ENCODE measurements at places on chromosomes 7 and 10.

- DNase-seq: no peak
These were observed 994.4 kb upstream of the LRRTM3 start for GRCh38 chr10:65931291-65932070.

GRCh38 chr7:131501422-131501821 lies 55.0 kb downstream of the PODXL start:
- DNase-seq: no peak

- DNase-seq: peak; percentile 95
These were observed 101.7 kb upstream of the SVIL start for GRCh38 chr10:29736366-29737073.

DNA sequence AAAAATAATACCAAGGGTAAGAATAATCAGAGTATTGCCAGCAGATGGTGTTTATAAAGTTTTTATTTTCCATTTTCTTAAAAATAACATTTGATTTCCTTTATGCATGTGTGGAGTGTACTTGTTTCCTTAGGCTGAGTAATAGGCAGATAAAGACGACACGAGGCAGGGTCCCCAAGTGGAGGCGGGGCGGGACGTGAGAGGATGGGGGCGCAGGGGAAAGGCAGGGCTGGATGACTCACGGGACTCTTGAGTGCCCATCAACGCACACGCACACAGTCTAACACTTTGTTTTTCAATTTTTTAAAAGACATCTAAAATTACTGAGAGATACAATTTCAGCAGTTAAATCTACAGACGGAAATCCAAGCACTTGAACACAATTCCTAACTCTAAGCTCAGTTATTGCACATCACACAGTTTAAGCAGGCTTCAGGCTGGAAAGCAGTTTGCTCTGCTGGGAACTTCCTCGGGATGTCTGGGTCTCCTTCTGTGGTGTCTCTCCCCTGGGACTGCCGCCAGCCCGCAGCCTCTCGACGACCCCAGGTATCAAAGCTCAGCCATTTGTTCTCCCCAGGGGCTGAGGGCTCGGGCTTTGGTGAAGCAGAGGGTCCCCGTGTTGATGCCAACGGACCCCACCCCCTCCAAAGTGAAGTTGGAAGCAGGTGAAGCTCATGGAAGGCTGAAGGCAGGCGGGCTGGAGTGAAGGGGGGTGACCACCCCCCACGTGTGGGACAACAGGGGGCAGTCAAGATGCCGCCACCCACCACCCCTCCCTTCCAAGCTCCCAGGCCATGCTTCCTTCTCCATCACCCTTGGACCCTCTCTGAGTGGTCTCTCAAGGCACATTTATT lies 29.1 kb downstream of the SPOCK2 start:
- DNase-seq: no peak

- DNase-seq: no peak
These were observed 228.0 kb downstream of the PRKG1 start for GRCh38 chr10:51302316-51302715.

DNA sequence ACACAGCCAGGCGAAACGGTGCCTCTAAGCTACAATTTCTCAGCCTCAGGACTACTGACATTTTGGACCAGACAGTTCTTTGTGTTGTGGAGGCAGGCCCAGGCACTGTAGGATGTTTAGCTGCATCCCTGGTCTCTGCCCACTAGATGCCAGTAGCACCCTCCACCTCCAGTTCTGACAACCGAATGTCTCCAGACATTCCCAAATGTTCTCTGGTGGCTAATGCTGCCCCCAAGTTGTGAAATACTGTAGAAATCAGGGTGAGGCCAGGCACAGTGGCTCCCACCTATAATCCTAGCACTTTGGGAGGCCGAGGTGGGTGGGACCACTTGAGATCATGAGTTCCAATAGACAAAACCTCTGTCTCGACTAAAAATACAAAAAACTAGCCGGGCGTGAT lies 18.2 kb downstream of the HNRNPF start:
- no peak for DNase-seq

- DNase-seq: no peak
These were observed 928.0 kb upstream of the ZNF722 start for GRCh38 chr7:63070696-63071095.
